HCT116 (cell line): ENCODE measurements at places on chromosomes 1 and 21. TPM values are rescaled to one million over a fixed set of nuclear protein-coding genes. Genes with fewer than 3 reads are reported as not detected.

NCAM2 gene
- not detected for total RNA-seq

CHIA gene
- total RNA-seq: not detected

CCDC18 gene
- total RNA-seq: 18.1 TPM

LCE1A gene
- not detected for total RNA-seq

MKNK1 gene
- 30.9 TPM for total RNA-seq

- no peaks in the 10 kb centered on the region for H3K36me3 ChIP-seq
- H3K4me1 ChIP-seq: no peaks in the 10 kb centered on the region
- no peak overlapping the region for H3K27ac ChIP-seq
These were observed 2.9 kb downstream of the KCNJ10 start for GRCh38 chr1:160066829-160067745.

DNA sequence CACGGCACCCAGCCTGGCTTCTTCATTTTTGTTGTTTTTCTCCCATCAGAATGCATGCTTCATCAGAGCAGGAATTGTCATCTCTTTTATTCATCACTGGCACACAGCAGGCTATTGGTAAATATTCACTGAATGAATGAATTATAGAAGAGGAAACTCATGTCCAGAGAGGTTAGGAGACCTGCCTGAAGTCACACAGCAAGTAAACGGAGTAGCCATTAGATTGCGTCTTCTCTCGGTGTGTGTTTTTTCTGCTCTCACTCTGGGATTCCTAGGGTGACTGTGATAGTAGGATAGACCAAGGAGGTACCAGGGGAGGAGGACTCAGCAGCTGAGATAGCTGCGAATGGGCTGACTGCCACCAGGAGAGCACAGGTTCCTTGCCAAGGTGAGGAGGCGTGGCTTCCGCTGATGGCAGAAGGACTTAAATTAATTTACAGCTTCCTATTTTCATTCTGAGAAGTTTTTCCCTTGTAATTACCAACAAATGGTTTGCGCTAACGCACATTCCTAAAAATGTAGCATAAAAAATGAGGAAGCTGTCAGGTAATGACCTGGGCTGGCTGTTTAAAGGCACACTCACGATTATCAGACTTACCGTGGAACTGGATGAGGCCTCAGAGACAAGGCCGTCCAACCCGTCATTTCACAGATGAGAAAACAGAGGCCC, 4.5 kb upstream of the NCMAP start:
- no peak for DNase-seq
- no peak overlapping the region for H3K27ac ChIP-seq
- no peaks in the 10 kb centered on the region for H3K36me3 ChIP-seq

DNA sequence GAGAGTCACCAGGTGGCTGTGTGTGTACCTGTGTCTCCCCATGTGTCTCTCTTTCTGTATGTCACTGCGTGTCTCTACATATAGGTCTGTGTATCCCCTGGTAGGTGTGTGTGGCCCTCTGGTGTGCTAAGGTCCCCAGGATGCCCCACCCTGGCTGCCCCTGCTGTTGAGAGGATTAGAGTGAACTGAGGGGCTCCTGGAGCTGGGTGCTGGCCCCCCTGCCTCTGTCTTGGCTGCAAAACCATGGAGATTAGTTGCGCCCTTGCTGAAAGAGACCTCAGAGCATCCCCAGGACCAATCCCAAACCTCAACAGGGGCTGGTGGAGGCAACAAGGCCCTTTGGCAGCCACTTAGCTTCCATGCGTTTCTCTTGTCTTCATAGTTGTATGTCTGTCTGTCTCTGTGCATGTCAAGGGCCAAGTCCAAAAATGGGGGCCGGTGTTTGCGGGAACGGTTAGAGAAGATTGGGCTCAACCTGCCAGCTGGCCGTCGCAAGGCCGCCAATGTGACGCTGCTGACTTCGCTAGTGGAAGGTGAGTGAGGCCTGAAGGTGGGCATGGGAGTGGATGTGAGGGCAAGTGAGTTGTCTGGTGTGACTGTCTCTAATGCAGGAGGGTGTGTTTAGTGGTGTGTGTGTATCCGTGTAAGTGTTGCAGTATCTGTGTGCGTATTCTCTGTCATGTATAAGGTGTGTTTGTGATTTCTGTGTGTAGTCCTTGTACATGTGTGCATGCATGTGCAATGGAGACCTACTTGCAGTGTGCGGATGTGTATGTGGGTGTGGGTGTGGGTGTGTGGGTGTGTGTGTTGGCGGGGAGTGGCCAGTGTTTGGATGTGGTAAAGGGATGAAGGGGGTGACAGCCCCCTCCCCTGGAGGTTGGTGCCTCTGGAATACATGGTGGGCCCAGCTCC, 16.7 kb downstream of the TFAP2E start:
- H3K4me3 ChIP-seq: no peak overlapping the region
- no peaks in the 10 kb centered on the region; the same call in 1 of the 2 replicates for H3K36me3 ChIP-seq
- no peak for DNase-seq
- no peaks in the 10 kb centered on the region for H3K27me3 ChIP-seq

GRCh38 chr1:91876781-91877573, 9.0 kb downstream of the TGFBR3 start:
- no peaks in the 10 kb centered on the region for H3K27me3 ChIP-seq
- H3K27ac ChIP-seq: no peak overlapping the region
- DNase-seq: no peak
- no peak overlapping the region for H3K4me3 ChIP-seq
- H3K36me3 ChIP-seq: no peaks in the 10 kb centered on the region

DNA sequence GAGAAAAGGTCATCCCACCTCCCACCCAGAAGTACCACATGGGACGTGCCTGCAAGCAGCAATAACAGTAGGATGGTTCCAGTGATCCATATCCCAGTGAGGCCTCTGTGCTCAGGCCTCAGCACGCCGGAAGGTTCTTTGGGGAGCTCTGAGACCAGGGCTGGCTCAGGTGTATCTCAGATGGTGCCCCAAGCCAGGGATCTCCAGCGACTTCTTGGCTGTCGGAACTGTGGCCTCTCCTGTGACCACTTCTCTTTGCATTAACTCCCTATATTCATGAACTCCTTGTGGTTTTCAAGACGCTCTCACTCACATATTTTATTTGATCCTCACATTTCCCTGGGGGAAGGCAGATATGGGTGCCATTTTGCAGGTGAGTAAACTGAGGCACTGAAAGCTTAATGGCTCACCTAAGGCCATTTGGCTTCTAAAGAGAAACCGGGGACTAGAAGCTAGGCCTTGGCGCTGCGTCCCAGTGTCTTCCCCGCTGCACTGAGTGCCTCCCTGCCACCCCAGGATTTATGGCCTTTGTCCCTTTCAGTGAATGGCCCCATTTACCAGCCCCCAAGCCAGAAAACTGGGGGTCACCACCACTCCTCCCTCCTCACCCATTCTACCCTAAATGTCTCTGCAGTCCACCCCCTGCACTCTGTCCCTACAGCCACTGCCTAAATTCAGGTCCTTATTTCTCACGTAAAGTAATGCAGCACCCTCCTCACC, 101.9 kb downstream of the CCDC185 start:
- no peaks in the 10 kb centered on the region for H3K36me3 ChIP-seq
- no peaks in the 10 kb centered on the region for H3K27me3 ChIP-seq
- no peaks in the 10 kb centered on the region for H3K4me1 ChIP-seq
- H3K4me3 ChIP-seq: no peak overlapping the region

DNA sequence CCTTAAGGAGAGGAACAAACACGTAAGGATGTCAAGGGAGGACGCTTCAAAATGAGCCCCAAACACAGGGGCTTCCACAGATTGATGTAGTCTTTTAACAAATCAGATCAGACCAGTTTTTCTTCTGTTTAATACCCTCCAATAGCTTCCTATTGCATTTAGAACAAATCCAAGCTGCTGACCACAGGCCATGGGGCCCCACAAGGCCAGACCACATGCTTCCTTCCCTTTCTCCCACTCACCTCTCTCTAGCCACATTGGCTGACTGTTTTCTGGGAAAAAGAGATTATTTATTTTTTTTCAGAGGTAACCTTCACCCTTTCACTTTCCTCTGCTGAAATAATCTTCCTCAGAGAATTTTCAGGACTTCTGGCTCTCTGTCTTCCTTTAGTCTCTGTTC, 380.6 kb downstream of the SIPA1L2 start:
- no peak overlapping the region for H3K27ac ChIP-seq
- H3K4me3 ChIP-seq: no peak overlapping the region
- no peaks in the 10 kb centered on the region for H3K4me1 ChIP-seq
- no peaks in the 10 kb centered on the region for H3K36me3 ChIP-seq
- no peaks in the 10 kb centered on the region for H3K27me3 ChIP-seq

- DNase-seq: no peak
- no peak overlapping the region for H3K27ac ChIP-seq
- no peaks in the 10 kb centered on the region for H3K4me1 ChIP-seq
- no peaks in the 10 kb centered on the region for H3K36me3 ChIP-seq
These were observed 42.5 kb upstream of the NEXN start for GRCh38 chr1:77845951-77846350.

DNA sequence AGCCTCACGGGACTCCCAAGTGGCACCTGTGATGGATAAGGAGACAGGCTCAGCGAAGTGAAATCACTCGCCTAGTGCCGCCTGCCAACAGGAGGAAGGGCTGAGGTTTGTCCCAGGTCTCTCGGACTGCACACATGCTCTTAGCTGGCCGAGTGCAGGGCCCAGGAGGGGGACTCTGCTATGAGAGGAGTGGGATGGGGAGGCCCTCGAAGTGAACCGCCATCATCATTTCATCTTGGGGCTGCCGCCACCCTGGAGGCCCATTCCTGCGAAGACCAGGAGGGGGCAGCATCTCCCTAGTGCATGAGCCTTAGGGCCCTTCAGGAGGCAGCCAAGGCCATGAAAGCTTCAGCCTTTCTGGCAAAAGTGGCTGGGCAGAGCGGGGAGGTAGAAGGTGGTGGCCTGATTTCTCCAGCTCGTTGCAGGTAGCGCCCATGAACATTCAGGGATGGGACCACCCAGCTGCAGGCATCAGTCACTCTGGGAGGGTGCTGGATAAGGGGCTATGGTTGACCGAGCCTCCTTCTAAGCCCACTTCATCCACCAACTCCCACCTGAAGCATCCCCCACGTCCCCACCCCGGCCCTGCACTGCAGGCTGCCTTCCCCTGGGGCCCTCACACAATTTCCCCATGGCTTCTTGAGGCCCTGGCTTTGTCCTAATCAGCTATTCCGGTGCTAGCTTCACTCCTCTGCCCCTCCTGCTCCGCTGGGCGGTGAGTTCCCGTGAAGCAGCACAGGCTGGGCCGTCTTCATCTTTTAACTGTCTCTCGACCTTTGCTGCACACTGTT, 17.2 kb upstream of the RASSF5 start:
- H3K36me3 ChIP-seq: no peaks in the 10 kb centered on the region
- H3K27me3 ChIP-seq: no peaks in the 10 kb centered on the region
- no peak for DNase-seq
- H3K4me1 ChIP-seq: no peaks in the 10 kb centered on the region

DNA sequence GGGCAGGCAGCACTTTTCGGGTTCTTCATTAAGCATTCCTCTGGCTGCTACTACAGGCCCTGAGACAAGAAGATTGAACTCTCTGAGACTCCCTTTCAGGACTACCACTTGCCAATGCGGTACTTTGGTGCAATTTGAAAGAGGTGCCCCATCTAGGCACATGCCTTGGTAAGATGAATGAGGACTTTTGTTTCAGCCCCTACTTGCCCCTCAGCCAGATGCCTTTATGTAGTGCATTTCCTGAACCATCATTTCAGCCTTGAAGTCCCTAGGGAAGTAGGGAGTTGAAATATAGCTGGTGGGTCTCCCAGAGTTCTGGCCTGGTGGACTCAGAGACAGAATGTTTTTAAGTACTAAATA, 123.8 kb downstream of the PLXNA2 start:
- H3K27me3 ChIP-seq: 0 out of 2 replicates have a peak, but pooled peaks cover 4% of the 10 kb centered on the region
- H3K36me3 ChIP-seq: no peaks in the 10 kb centered on the region
- no peak overlapping the region for H3K27ac ChIP-seq
- no peak overlapping the region for H3K4me3 ChIP-seq
- no peaks in the 10 kb centered on the region for H3K4me1 ChIP-seq
- no peak for DNase-seq

DNA sequence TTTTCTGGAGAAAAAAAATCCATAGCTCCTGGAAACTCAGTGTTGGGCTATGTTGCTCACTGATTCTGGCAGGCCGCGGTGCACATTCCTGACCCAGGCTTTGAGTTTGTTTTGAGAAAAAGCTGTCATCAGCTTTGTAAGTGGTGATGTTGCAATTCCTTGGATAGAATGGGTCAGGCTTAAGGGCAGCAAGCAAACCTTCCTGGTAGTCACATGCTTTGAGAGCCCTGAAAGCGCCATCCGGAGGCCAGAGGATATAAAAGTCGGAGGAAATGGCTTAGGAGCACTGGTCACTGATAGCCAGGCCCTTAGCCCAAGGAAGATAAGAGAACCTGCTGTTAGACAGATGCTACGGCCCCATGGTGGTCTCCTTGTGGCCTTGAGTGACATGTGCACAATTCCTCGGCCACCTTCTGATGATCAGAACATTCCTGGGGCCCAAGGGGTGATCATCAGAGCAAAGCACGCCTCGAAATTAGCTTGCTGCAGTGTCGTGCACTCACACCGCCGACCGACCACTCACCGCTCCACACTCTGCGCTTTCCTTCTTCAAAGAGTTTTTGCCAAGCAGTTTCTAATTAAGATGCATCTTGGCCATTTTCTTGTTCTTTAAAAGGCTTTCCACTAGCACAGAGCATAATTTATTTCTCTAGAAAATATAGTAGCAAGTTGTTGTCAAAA, 78.6 kb downstream of the MAN1C1 start:
- H3K4me1 ChIP-seq: peaks cover 3% of the 10 kb centered on the region; the same call in 1 of the 2 replicates
- no peak overlapping the region for H3K4me3 ChIP-seq
- H3K27ac ChIP-seq: no peak overlapping the region
- H3K36me3 ChIP-seq: no peaks in the 10 kb centered on the region
- DNase-seq: no peak
- no peaks in the 10 kb centered on the region for H3K27me3 ChIP-seq

GRCh38 chr1:145977486-145978470, 13.3 kb downstream of the POLR3GL start:
- peak overlapping the region; percentile 89 for H3K27ac ChIP-seq
- no peaks in the 10 kb centered on the region for H3K36me3 ChIP-seq
- H3K4me1 ChIP-seq: peaks cover 30% of the 10 kb centered on the region
- DNase-seq: peak; percentile 69

DNA sequence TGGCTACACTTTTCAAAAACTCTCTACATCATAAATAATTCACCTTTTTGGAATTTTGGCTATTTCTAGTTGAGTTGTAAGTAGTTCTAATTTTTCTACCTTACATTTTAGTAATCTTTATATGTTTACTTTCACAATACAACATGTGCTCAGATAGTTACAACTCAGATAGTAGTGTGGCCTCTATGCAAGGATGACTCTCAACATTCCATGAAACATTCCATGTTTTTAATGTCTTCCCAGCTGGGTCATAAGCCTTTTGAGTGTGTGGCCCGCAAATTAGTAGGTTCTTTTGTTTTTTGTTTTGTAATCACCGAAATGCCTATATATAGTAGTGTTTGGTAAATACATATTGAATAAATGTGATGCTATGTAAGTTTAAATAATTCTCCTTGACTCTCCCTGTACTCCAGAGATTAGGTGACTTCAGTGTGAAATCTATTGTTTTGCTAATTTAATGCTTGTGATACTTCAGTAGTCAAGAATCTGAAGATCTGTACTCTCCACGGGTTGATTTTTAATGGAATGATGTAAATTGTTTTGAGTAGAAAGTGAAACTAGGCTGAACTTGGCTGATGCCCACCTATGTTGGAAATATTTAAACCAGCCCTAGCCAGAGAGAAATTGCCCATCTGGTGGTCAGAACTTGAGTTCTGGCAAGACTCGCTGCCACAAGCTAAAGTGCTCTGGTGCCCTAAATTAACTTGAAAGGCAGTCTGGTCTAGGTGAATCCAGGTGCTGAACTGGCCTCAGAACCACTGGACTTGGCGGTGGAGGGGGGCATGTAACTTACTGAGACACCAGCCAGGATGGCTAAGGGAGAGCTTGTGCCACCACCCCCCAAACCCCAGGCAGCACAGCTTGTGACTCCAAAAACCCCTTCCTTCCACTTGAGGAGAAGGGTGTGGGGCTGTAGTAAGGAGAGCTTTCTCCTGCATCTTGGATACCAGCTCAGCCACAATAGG, 165.6 kb downstream of the USP25 start:
- no peak overlapping the region for H3K27ac ChIP-seq
- DNase-seq: no peak
- no peaks in the 10 kb centered on the region for H3K4me1 ChIP-seq
- no peak overlapping the region for H3K4me3 ChIP-seq
- no peaks in the 10 kb centered on the region for H3K36me3 ChIP-seq
